ENCODE measurements at places on chromosomes 3 and 15.

GRCh38 chr15:47246317-47246716, 471.0 kb upstream of the SEMA6D start:
- no peak for DNase-seq

DNA sequence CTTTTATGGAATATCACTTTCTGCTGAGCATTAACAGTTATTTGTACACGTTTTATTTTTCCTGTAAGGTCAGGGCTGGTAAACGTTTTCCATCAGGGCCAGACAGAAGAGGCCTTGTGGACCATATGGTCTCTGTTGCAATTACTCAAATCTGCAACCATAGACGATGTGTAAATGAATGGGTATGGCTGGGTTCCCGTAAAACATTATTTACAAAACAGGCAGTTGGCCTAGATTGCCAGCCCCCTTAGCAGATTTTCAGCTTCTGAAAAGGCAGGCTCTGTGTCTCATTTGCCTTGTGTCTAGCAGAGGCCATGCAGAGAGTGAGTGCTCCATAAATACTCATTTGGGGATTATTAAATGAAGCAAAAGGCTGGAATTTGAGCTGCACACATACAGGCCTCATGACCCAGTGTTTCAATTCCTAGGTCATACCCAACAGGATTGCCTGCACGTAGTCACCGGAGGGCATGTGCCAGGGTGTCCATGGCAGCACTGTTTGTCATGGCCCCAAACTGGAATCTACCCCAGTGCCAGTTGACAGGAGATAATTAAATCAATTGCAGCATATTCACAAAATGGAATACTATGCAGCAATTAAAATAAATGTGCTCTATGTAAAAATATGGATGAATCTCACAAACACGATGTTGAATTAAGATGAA, 51.3 kb downstream of the GPD1L start:
- no peak for DNase-seq

- DNase-seq, result no peak
These were observed 54.9 kb upstream of the TMEM108 start for GRCh38 chr3:132983143-132983770.

DNA sequence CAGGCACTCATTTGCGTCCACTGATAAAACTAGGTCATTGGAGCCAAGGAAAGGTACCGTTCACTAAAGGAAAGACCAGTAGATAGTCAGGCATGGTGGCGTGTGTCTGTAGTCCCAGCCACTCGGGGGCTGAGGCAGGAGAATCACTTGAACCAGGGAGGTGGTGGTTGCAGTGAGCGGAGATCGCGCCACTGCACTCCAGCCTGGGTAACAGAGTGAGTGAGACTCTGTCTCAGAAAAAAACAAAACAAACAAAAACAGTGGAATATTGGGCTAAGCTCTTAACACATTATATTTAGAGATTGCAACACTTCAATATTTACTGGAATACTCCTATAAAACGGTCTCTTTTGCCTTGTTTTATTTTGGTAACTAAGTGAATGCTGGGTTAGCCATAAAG, 17.4 kb downstream of the MAP2K1 start:
- DNase-seq, result no peak

DNA sequence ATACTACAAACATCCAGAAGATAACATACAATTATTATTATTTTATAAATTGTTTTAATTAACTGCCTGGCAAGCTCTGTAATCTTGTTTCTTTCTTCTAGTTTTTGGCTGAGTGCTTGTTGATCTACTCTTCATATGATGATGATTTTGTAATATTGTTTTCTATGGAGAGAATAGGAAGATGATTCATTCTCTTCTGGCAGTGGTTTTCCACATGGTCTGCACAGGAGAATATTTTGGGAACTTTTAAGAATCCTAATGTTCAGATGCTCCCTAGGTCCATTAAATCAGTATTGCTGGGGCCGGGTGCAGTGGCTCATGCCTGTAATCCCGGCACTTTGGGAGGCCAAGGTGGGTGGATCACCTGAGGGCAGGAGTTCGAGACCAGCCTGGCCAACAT, 37.6 kb downstream of the CACNA2D3 start:
- no peak for DNase-seq

- no peak for DNase-seq
These were observed 771.7 kb downstream of the IGSF11 start for GRCh38 chr3:118262800-118263402.

DNA sequence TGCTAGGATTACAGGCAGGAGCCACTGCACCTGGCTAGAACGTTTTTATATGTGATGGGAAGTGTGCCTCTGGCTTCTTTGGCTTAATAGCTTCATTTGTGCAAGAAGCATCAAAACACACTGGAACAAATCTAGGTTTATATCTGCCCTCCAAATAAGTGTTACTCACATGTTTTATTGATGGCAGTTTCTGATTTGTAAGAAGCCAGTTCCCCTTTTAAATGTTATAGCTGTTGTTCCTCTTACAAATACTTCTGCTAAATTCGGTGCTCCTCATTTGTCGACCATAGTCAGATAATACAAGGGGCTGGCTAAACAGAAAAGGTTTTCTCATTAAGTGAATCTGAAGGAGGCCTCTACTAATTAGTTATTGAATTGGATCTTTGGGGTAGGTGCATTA, 307.1 kb upstream of the SEMA6D start:
- DNase-seq, result no peak

DNA sequence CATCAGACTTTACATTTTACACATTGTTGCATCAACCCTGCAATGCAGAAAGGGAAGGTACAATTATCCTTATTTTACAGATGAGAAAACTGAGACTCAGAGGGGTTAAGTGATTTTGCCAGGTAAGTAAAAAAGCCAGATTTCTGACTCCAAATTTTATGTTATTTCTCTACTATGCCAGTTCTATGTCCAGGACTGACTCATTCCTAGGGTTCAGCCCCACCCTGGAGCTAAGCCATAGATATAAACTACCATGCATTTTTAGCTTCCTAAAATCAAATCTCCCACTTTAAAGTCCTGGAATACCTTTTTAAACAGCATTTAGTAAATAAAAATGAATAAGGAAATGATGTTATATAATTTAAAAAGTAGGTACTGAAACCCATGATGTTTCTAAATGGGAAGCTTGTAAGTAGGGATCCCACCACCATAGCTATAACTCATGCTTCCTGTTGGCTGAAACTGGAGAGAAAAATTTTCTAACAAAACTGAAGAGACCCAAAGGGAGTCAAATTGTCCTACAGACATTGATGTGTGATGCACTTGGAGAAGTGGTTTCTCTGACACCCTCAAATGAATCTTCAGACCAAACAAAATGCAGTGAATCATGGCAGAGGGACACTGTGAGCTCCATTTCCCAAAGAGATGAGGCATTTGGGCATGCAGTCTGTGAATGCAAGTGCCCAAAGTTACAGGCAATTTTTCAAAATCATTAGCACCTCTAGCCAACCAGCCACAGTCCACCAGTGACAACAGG, 301.7 kb upstream of the UMPS start:
- DNase-seq, result no peak

- no peak for DNase-seq
These were observed 10.4 kb upstream of the VIPR1 start for GRCh38 chr3:42491881-42492507.

DNA sequence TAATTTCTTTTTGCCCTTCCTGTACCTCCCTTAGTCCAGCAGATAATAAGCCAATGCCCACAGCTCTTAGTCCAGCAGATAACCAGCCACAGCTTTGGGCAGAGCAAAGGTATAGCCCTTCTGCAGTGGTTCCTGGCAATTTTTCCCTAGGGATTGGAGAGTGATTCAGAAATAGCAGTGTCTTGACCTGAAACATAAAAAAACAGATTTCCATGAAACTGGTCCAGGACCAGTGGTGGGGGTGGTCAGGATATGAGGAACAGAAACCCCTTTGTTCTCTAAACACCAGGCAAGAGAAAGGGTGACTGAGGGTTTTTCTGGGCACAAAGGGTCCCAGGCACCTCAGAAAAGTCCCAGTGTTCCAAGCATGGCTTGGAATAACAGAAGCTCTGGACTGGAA, 103.4 kb downstream of the ARRDC4 start:
- no peak for DNase-seq

DNA sequence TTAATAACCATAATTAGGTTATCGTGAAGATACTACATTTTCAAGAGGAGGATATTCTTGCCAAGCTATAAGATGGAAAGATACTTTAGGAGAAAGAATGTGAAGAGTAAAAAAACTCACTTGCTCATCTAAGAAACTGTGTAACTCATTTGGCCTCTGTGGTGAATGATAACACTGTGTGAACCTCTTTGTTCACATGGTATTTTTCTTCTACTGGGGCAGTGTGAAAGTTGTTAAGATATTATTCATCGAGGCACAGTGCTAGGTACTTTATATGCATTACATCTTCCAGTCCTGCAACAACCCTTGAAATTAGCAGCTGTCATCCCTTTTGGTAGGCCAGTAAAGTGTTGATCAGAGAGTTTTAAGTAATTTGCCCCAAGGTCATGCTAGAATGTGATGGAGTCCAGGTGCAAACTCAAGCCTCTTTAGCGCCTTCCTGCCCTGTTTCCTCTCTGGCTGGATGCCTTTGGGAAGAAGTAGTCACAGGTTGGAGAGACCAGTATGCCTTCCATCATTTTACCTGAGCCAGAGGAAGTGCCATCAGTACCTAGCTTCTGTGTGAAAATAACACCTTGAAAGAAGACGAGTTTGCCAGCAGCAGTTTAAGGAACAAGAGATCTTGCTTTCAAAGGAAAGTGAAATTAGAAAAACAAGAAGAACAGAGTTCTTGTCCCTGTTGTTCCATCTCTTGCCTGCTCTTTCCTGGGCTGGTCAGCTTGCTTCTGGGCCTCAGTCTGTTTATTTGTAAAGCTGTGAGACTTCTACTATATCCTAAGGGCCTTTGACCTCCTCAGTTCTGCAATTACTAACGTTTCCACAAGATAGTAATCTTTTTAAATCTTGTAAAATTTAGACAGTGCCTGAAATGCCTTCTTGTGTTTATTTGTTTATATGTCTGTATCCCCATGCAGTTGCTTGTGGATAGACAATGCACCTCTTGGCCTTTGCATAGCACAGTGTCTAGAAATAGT, 179.3 kb downstream of the FNDC3B start:
- DNase-seq, result no peak

DNA sequence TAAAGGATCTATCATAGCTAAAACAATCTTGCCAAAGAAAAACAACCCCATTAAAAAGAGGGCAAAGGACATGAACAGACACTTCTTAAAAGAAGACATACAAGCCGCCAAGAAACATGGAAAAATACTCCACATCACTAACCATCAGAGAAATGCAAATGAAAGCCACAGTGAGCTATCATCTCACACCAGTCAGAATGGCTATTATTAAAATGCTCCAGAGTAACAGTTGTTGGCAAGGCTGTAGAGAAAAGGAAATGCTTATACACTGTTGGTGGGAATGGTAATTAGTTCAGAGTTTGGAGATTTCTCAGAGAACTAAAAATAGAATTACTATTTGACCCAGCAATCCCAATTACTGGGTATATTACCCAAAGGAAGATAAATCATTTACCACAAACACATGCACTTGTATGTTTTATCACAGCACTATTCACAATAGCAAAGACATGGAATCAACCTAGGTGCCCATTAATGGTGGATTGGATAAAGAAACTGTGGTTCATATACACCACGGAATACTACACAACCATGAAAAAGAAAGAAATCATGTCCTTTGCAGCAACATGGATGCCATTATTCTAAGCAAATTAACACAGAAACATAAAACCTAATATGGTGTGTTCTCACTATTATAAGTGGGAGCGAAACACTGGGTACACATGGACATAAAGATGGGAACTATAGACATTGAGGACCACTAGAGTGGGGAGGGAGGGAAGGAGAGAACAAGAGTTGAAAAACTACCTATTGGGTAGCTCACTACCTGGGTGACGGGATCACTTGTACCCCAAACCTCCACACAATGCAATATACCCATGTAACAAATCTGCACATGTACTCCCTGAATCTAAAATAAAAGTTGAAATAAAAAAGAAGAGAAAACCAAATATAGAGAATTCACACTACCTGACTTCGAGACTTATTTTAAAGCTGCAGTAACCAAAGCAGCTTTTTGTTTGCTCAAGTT, 32.6 kb downstream of the ITGA11 start:
- DNase-seq, result no peak

DNA sequence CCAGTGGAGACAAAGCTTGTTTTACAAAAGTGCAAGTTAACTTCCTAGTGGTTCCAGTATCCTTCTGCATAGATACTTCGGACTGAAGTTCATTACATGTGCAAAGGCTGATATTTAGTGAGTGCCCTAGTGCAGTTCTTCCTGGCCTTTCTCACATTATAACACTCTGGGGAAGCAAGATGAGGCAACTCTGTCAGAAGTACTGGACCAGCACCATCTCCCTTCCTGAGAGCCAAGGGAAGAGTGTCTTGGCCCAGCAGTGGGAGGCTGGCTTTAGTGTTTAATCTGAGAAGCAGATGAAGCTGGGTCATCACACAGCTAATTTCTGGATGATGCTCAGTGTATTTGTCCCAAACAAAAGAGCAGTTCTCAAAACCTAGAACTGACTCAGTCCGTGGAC, 397.7 kb downstream of the CACNA2D3 start:
- no peak for DNase-seq

- DNase-seq, result no peak
These were observed 28.4 kb upstream of the LDHAL6B start for GRCh38 chr15:59178151-59178695.

DNA sequence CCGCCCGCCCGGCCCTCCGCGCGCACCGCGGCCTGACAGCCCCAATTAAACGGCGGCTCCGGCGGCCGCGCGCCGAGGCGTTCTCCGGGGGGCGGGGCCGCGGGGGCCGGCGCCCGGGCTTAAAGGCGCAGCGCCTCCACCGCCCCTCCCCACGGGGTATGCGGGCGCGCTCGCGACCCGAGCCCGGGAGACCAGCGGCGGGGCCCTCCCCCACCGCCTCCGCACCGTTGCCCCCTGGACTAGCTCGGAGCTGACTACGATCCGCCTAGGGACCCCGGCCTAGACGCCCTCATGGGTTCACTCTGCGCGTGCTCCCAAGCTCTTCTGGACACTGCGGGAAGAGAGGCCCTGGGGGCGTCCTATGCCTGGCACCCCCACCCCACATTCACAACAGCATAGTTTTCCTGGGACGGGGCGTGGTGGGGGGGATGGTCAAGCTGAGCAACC, at the start of gene DUSP7:
Gene DUSP7, minus strand, starts transcription at position 51 of the 447 bp plus-strand sequence. CDS start 205 bp downstream, outside the sequence.
- DNase-seq, result no peak

GRCh38 chr3:144554889-144555288, 583.3 kb downstream of the DIPK2A start:
- DNase-seq, result no peak

- DNase-seq, result no peak
These were observed 423.5 kb downstream of the TUSC7 start for GRCh38 chr3:117133066-117133465.

DNA sequence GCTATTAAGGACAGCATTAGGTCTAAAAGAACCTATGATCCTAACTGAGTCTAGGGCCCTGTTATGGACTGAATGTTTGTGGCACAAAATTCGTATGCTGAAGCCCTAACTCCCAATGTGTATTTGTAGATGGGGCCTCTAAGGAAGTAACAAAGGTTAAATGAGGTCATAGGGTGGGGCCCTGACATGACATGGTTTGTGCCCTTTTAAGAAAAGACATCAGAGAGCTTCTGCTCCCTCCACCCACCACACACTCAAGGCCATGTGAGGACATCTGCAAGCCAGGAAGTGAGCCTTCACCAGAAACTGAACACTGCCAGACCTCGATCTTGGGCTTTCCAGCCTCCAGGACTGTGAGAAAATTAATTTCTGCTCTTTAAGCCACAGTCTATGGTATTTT, 49.2 kb downstream of the PHC3 start:
- DNase-seq, result no peak

- no peak for DNase-seq
These were observed 263.5 kb upstream of the NR2F2 start for GRCh38 chr15:96066852-96067495.

GRCh38 chr3:5092018-5092417, 30.1 kb upstream of the ARL8B start:
- DNase-seq, result no peak

Measured in NCI-H1436 treated with DMSO at 0.1 percent for 48 hours (cell line).